Lung (tissue), 17 donors: ENCODE measurements at places on chromosomes 16 and 17.

DNA sequence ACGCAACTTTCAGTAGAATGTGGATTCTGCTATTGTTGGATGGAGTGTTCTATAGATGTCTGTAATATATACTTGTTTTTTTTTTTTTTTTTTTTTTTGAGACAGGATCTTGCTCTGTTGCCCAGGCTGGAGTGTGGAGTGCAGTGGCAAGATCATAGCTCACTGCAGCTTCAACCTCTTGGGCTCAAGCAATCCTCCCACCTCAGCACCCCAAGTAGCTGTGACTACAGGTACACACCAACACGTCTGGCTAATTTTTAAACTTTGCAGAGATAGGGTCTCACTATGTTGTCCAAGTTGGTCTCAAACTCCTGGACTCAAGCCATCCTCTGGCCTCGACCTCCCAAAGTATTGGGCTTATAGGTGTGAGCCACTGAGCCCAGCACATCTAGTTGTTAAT is 27.2 kb upstream of the CCL22 start:
- no peak for DNase-seq

DNA sequence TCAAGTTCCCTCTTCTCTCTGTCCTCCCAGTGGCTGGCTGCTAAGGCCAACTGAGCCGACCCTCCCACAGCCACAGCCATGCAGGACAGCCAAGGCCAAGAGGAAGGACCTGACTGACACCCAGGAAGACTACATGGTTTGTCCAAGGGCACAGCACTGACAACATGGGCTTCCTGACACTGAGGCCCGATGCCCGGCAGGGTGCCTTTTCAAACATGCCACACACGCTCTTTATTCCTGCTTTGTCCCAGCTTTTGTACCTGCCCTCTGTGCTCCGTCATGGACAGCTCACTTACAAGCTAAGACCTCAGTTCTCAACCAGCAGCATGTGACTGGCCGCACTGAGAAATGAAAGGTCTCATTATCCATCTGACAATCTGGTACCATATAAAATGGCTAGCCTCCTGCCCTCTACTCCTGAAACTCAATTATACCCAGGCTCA is 45.8 kb downstream of the TEX2 start:
- no peak for DNase-seq

DNA sequence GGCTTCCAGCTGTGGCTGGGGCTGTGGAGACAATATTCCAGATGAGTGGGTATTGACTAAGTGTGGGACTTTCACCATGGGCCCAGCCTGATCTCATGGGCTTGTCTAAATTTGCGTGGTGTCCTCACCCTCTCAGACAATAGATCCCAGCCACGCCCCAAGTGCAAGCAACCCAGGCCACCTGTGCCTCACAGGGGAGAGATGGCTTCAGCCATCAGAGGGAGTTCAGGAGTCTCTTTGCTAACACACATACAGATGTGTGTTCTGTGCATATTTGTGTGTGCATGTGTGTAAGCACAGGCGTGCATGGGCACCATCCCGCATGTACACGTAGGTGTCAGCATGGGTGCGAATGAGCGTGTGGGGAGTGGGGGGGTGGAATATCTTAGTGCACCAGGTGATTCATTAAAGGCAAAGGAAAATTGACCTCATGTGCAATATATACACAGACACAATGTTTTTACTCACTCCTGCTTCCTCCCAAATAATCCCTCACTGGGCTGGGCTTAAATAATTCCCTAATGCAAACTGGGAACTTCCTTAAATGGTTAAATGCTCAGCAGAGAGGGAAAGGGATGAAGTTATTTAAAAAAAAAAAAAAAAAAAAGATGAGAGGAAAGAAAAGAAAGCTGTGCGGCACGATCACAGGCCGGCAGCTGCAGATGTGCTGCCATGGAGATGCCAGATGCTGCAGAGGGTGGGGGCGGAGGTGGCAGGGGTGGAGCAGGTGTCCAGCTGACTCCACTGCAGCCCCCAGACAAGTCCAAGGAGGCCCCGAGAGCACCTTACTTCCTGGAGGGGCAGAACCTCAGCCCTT is 24.0 kb upstream of the CDC42EP4 start:
- DNase-seq, result peak; percentile 46

DNA sequence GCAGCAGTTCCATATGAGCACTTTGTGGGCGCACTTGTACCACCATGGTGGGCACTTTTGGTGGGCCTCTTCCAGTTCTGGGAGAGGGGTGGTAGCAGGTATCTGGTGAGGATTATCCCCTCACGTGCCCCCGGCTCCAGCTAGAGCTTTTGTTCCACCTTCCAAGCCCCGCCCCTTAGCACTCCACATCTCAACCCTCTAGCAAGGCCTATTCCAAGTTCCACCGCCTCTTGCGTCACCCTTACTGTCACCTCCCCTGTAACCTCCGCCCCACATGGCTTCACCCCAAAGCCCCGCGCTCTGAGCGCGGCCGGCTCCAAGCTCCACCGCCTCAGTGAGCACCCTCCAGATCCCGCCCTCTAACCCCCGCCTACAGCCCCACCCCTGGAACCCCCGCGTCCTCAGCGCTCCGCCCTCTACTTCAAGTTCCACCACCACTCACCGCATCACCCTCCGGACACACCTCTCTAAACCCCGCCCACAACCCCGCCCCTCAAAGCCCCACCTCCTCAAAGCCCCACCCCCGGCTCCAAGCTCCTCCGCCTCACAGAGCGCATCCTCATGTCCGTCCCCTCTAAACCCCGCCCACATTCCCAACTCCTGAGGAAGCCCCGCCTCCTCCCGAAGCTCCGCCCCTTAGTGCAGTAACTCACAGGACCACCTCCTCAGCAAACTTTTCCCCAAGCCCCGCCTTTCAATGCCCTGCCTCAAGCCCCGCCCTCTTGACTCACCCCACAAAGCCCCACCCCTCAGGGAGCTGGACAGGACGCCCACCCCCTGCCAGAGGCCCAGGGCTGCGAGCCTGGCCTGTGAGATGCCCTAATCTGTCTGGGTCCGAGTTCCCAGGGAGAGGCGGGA is 11.1 kb downstream of the SCN4A start:
- DNase-seq, result peak; percentile 60

DNA sequence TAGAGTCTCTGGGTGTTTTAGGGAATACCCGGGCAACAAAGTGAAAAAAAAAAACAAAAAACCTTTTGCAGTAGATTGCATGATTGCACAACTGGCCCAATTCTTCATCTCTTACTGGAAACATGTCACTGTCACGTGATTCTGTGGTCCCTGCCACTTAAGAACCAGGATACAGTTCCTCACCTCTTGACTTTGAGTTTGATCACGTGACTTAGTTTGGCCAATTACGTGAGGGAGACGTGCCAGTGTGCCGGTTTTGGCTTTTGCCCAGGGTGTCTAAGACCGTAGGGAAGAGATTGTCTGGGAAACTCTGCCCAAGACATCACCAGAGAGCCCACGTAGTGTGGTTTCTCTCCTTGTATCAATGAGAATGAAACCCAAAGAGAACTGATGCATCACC is 88.7 kb downstream of the GRIN2A start:
- DNase-seq, result no peak

DNA sequence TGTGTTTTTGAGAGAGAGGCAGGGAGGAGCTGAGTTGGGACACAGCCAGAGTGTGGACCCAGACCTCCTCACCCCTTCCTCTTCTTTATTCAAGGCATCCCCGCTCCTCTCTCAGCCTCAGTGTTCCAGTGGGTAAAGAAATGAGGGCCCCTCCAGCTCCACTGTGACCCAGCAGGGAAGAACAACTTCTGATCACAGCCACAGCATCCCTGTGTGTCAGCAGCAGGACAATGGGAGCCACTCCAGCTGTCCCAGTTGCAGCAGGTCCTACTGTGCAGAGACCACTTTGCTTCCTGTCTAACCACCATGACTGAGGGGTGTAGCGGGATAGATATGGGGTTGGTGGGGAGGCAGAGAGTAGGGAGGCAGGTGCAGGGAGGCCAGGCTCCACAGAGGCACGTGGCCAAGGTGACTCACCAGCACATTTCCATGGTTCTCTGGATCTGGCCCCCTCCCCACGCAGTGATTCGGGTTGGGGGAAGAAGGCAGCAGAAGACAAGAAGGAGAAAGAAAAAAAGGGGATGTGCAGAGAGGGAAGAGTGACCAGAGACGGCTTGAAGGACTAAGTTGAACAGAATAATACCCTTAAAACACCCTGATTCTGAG is 24.5 kb downstream of the PIK3R5 start:
- DNase-seq, result no peak

DNA sequence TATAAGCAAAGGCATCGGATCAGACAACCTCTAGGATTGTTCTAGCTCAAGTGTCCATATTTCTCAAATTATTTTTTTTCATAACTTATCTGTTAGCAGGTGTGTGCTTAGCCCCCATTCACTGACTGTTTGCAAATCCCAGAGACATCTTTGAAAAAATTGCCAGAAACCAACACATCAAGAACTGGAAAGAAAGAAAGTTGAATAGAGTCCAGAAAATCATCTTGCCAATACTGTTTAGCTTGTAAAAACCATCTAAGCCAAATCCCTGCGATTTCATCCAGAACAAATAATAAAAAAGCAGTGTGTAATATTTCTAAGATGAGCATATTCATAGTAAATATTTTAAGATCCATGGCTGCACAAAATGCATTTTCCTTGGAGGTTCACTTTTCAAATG is 64.5 kb downstream of the WSCD1 start:
- DNase-seq, result no peak

- no peak for DNase-seq
Observed at GRCh38 chr16:89507214-89507833, 879 bp upstream of the SPG7 start.

DNA sequence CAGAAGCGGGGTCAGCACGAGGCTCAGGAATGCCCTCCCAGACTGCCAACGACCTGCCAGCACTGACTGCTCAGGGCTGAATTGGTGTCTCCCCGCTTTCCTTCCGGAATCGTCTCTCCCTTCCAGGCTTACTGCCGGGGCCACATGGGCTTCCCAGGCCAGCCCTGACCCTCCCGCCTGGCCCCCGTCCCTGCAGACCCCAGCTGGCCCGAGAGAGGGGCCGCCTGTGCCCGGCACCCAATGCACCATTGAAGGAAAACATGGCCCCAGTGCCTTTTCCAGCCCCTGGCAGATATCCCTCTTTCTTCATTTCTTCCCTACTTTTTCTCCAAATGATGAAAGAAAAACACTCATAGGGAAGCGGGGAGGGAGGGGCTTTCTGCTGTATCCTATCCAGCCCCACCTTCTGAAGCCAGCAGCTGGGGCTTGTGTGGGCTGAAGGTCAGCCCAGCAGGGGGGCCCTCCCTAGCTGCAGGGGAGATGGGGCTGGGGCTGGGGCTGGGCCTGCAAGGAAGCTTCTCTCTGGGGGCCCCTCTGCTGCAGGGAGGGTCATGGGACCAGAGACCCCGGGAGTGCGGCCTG is 25.9 kb downstream of the ZNF469 start:
- DNase-seq, result peak; percentile 38

DNA sequence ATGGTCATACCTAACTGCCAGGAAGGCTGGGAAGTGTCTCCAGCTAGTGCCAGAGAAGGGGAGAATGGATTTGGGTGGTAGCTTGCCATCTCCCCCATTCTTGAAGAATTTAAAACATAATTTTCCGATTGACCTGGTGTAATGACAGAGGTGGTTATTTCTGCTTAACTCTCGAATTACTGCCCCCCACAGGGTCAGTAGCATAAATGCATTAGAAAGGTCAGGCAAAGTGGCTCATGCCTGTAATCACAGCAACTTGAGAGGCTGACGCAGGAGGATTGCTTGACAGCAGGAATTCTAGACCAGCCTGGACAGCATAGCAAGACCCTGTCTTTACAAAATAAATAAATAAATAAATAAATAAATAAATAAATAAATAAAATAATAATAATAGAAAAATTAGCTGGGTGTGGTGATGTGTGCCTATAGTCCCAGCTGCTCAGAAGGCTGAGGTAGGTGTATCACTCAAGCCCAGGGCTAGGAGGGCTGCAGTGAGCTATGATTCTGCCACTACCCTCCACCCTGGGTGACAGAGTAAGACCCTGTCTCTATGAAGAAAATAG is 27.5 kb downstream of the TMC7 start:
- no peak for DNase-seq

DNA sequence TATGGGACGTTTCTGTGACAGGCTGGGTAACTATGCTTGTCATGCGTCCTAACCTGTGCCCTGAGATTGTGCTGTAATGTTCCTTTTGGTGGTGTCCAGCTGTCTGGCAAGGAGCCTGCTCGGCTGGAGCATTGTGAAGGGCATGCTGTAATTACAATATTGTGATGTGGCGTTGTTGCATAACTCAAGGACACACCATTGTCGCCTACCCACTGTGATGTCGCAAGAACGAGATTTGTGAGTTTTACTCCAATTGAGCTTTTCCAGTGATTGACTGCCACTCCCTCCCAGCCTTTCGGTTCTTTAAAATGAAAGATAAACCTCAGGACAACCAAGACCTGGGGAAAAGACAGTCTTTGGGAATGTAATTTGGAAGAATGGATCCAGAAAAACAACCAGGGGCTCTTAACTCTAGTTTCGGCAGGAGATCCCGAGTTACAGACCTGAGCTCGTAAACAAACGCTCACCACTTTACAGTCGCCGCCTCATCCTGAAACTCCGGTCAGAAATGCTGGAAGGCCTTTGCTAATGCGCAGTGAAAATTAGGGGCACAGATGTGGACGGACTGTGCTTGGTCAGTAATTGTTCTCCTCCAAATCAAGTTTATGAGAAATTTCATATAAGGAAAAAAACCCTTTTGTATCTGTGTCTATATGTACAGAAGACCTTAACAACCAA is 1.3 kb downstream of the ZNF750 start:
- peak; percentile 75 for DNase-seq

DNA sequence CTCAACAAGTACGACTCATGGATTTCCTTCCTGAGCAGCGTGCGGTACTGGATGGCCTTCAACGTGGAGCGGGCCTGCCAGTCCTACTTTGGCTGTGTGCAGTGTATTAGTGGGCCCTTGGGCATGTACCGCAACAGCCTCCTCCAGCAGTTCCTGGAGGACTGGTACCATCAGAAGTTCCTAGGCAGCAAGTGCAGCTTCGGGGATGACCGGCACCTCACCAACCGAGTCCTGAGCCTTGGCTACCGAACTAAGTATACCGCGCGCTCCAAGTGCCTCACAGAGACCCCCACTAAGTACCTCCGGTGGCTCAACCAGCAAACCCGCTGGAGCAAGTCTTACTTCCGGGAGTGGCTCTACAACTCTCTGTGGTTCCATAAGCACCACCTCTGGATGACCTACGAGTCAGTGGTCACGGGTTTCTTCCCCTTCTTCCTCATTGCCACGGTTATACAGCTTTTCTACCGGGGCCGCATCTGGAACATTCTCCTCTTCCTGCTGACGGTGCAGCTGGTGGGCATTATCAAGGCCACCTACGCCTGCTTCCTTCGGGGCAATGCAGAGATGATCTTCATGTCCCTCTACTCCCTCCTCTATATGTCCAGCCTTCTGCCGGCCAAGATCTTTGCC is 9.0 kb downstream of the HAS3 start:
- no peak for DNase-seq

GRCh38 chr17:81967533-81968395 is 6.8 kb upstream of the NOTUM start:
- peak; percentile 85 for DNase-seq
